M059J (cell line): ENCODE measurements at places on chromosomes 1 and 21.

DNA sequence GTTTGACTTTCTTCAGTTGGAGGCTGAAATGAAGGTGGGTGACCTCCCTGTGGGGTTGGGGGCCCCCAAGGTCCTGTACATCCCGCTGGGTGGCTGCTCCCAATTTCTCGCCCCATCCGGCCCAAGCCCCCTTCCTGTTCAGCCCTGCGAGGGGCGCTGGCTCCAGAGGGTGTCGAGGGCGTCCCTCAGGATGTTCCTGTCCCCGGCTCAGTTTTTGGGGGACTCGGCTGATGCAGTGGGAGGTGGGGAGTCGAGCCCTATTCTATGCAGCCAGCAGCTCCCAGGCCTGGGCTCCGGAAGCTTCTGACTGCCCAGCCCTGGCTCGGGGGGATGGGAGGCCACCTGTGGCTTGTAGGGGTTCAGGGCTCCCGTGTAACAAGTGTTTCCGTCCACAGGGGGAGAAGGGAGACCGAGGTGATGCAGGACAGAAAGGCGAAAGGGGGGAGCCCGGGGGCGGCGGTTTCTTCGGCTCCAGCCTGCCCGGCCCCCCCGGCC lies 38.2 kb downstream of the SLC19A1 start:
- no peak for DNase-seq

GRCh38 chr1:83017701-83018100 lies 981.2 kb downstream of the TTLL7 start:
- no peak for DNase-seq

DNA sequence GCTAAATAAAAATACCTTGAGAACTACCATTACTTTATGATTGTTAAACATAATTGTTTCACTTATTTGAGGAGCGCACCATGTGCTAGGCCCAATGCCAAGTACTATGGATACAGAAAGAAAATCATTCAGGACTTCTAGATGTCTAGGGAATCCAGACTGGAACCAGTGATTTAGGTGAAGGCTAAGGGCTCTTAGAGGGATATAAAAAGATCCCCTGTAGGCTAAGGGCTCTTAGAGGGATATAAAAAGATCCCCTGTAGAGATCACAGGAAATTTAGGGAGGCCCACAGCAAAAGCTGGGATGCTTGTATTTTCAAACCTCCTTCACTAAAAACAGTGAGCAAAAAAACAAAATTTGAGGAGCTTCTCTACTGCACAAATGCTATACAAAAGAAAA lies 6.7 kb downstream of the TOR1AIP2 start:
- DNase-seq = no peak

- no peak for DNase-seq
These were observed 634.9 kb downstream of the LMO4 start for GRCh38 chr1:87963556-87963955.

DNA sequence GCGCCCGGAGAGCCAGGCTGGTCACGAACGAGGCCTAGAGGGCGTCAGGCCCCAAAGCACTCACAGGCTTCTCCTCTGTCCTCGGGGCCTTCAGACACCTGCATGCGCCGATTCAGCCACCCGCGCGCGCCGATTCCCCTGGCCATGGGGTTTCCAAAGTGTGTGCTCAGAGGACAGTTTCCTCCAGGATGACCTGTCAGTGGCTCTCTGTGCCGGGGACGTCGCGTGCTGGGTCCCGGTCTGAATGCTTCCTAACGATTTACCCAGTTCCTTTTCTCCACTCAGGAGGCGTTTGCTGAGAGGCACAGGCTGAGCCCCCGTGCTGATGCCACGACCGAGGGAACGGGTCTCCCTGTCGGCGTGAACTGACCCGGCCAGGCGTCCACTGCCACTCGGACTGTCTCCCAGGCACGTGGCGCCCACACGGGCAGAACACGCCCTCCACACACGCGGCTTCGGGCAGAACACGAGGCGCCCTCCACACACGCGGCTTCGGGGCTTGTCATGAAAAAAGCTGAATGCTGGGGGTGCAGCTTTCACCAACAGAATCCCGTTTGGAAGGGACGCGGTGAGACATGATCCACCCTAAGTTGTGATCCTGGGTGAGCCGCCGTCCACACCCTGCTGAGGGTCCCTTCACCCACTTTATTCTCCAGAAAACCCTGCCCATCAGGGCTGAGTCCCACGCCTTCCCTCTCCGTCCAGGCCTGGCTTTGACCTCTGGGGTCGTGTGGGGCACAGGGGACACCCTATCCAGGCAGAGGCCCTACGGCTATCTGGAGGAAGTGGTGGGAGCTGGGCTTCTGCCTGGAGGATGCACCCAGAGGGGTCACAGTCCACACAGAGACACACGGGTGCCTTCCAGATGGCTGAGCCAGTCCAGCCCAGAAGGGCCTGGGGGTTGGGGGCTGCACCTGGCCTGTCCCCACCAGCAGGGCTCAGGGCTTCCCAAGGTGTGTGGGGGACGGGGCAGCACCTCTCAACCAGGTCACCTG lies 56.1 kb downstream of the COL6A1 start:
- no peak for DNase-seq

- peak; percentile 94 for DNase-seq
These were observed 65.0 kb upstream of the PRDX6 start for GRCh38 chr1:173411835-173412742.

DNA sequence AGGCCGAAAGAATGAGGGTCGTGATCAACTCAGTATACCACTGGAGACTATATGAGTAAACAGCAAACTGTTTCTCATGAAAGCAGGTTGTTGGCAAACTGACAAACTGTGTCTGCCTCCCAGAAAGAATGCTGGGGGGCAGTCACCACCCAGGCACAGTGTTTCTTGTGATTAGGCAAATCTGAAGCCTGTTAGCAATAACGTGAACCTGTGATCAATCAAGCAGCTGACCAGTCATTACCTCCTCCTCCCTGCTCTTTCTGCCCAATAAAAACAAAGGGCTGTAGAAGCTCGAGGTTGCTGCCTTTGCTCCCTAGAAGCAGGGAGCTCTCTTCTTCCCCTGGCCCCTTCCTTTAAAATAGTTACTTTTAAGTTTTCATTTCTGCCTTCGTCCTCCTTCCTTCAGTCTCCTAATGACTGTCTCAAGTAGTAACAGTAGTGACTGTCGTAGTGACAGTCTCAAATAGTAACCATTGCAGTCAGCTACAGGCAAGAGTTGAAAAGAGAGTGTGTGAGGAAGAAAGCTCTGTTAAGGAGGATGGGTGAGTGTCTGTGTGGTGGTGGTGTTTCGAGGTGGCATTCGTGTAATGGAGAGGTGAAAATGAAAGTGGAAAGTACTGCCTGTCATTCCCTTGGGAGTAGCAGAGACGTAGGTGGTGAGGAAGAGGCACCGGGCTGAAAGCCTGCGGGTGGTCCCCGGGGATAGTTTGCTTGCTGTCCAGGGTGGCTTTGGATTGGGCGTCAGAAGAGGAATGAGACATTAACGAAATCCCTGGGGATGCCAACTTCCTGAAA lies 14.5 kb downstream of the HHAT start:
- DNase-seq = peak; percentile 19

DNA sequence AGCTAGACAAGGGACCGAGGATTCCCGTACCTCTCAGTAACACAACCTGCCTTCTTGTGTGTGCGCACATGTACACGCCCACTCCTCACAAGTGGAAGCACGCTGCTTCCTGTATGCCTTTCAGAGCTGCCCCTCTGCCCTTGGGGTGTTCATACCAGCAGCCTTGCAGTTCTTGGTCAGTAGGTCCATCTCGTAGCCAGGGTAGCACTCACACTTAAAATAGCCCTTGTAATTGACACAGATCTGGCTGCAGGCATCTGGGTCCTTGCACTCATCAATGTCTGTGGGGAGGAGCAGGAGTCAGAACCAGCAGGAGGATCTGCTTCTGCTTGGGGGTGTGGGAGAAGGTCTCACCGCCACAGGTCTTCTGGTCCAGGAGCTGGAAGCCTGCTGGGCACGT lies 32.6 kb upstream of the MAGOH start:
- no peak for DNase-seq
